NCI-H2029 treated with DMSO at 0.1 percent for 48 hours (cell line): ENCODE measurements at places on chromosomes 5 and 9.

- DNase-seq, result no peak
Measured at GRCh38 chr9:108022246-108022935, 532.8 kb upstream of the KLF4 start.

GRCh38 chr5:169413416-169413815, 112.5 kb upstream of the SLIT3 start:
- no peak for DNase-seq

- DNase-seq, result no peak
Measured at GRCh38 chr5:173227636-173228035, 7.4 kb downstream of the NKX2-5 start.

- DNase-seq, result no peak
Measured at GRCh38 chr5:93062548-93062947, 518.5 kb downstream of the NR2F1-AS1 start.

DNA sequence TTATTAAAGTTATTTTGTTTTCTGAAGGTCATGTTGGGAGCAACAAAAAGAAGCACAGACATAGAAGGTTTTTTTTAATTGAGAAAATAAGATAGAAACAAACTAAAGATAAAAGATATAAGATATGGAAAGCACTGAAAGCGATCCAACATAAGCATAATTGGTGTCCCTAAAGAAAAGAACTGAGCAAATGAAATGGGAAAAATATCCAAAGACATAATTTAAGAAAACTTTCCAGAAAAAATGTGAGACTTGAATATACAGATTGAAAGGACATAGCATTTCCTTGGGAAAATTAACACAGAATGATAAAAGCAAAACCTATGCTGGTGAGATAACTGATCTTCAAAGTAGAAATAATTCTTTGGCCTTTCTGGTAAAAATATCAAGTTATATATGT, 289.3 kb downstream of the KIAA0825 start:
- DNase-seq, result no peak

GRCh38 chr5:17218353-17219005, 1.0 kb downstream of the BASP1 start:
- DNase-seq, result no peak
